ENCODE measurements at places on chromosomes 2 and 18.

DNA sequence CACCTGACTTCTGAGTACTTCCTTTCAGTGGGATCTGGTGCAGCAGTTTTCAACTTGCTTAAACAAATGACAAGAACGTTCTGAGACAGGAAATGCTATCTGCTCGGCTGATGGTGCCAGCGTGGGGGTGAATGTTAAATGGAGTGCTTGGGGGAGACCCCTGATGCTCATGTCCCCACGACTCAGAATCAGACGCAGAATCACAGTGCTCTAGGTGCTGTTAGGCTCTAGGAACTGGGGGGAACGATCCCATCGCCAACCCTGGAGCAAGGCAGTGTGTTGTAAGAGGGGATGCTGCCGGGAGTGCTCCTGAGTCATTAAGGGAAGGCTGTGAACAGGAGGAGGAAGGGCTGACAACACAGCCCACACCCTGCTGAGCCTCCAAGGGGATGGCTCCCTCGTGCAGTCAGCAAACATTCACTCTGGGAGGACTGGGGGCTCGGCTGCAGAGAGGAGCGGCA, 34.1 kb upstream of the KCNF1 start:
- DNase-seq, result no peak

DNA sequence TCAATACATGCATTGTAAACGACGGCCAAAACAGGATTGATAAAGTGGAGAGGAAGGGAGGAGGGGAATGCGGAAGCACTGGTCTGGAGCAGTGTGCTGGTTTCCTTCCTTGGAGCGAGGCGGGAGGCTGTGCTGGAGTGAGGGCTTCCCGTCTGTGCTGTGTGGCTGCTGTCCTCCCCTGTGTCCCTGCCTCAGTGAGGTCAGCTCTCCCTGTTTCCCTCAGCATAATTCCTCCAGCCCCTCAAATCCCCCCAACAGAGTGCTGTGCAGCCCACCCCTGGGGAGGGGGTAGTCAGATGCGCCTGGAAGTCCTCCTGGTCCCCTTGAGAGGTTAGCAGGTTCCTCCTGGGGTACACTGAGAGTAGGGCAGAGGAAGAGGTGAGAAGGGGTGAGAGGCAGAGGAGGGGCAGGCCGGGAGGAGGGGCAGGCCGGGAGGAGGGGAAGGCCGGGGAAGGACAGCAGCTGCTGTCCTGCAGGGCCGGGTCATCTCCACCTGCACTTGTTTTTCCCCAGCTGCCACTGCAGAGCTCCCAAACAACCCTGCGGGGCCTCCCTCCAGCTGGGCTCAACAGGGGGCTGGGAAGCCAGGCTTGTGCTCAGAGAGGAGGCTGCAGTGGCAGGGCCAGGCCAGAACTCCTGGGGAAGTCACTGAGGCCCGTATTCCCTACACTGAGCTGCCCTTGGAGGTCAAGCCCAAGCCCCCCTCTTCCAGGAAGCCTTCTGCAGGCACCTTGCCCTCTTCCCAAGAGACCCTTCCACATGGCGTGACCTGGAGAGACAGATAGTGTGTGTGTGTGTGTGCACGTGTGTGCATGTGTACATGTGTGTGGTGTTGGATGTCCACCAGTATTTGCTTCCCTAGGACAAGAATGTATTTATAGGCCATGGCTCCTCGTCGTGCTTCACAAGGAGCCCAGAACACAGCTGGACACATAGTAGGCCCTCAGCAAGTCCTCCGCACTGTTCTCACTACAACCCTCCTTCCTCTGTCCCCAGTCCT, 13.2 kb upstream of the ATP6V1B1 start:
- no peak for DNase-seq

- no peak for DNase-seq
These were observed 104.2 kb downstream of the CRIM1 start for GRCh38 chr2:36459725-36460137.

DNA sequence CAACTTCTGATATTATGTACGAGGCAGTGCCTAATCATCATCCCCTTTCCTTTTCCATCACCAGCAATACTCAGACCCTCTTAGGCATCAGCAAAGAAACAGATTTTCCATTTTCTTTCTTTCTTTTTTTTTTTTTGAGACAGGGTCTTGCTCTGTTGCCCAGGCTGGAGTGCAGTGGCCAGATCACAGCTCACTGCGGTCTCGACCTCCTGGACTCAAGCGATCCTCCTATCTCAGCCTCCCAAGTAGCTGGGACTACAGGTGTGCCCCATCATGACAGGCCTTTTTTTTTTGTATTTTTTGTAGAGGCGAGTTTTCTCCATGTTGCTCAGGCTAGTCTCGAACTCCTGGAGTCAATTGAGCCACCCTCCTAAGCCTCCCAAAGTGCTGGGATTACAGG, 5.9 kb upstream of the OLA1 start:
- DNase-seq, result no peak

DNA sequence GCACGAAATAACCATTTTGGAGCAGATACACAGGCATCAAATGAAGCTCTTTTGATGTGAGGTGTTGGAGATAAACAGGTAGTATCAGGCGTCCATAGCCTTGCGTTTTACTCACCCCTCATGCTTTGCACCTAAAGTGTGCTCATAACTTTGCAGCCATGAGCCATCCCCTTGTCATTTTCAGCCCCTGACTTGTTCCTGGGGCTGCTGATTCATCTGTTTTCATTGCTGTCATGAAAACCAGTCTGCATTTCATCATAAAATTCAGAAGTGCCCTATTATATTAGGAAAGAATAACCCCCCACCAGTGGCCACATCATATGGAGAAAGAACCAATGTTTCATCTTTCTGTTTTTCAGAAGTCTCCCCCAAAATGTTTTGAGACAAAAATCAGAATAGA, 329.7 kb upstream of the NRP2 start:
- no peak for DNase-seq

GRCh38 chr2:9060819-9061218, 57.3 kb upstream of the MBOAT2 start:
- DNase-seq, result no peak

DNA sequence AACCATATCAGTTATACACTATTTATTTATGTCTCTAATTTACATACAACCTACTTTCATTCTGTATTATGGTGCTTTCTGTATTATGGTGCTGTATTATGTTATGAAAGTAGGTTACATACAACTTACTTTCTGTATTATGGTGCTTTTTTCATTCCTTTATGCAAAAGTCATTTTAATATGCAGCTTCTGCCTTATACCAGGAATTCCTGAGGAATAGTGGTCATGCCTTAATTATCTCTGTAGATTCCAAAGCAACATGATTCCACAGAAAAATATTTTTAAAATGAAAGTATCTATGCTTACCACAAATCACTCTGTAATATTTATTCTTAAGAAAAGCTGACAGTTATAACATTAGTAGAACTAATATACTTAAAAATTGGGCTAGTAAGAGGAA, 922.0 kb upstream of the NRXN1 start:
- no peak for DNase-seq
